ENCODE measurements at places on chromosomes 11 and 22.

DNA sequence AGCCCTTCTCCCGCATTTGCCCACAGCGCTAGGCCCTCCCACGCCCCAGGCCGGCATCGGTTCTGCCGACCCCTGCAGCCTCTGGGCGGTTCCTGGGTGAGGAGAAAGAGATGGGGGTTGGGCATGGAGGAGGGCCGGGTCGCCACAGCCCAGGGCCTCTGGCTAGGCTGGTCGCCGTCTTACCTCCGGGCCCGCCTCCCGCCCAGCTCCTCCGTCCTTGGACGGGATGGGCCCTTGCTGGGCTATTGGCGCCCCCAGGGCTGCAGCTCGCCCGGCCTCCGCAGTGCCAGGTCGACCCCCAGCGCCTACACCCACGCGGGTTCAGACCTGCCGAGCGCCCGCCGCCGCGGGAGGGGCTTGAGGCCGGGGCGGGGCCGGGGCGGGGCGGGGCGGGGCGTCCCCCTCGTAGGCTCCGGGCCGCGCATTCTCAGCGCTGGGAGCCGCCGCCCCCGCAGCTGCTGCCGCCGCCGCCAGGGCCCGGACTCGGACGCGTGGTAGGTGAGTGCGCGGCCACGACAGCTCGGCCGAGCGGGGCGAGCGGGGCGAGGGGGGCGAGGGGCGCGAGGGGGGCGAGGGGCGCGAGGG lies at the start of gene CD151:
TSS of gene CD151 (plus strand) at position 424 of the 585 bp plus-strand sequence. CDS start 3,118 bp downstream, outside the sequence.
- DNase-seq = no peak
- H3K4me1 ChIP-seq = peaks cover 47% of the 10 kb centered on the region
- peak within 1 kb of the TSS; percentile 80 for H3K4me3 ChIP-seq

DNA sequence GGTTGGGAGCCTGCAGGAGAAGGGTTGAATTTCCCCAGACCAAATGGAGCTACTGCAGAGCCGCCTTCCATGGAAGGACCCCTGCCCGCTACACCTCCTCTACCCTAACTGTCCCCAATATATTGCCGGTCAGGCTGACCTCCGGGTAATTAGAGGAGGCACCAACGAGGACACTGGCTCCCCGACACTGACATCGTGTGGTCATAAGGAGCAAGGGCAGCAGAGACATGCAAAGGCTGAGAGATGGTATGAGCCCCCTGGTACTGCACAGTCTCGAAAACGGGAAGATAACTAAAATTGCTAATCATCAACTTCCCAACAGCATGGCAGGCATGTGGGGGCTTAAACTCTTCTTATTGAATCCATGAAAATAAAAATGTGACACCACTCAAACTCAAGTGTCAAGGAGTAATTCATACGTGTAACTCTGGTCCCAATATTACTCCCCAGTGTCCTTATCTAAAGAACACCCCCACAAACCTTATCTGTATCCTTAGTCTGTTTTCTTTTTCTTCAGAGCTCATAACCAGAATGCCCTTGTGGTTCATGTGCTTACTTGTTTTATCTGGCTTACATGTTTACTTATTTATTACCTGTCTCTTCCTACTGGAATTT lies 4.4 kb downstream of the CAVIN3 start:
- H3K27ac ChIP-seq = no peak overlapping the region
- peak; percentile 23 for DNase-seq
- no peak overlapping the region for H3K4me3 ChIP-seq
- no peaks in the 10 kb centered on the region for H3K27me3 ChIP-seq
- H3K36me3 ChIP-seq = peaks cover 16% of the 10 kb centered on the region
- peaks cover 19% of the 10 kb centered on the region for H3K4me1 ChIP-seq

DNA sequence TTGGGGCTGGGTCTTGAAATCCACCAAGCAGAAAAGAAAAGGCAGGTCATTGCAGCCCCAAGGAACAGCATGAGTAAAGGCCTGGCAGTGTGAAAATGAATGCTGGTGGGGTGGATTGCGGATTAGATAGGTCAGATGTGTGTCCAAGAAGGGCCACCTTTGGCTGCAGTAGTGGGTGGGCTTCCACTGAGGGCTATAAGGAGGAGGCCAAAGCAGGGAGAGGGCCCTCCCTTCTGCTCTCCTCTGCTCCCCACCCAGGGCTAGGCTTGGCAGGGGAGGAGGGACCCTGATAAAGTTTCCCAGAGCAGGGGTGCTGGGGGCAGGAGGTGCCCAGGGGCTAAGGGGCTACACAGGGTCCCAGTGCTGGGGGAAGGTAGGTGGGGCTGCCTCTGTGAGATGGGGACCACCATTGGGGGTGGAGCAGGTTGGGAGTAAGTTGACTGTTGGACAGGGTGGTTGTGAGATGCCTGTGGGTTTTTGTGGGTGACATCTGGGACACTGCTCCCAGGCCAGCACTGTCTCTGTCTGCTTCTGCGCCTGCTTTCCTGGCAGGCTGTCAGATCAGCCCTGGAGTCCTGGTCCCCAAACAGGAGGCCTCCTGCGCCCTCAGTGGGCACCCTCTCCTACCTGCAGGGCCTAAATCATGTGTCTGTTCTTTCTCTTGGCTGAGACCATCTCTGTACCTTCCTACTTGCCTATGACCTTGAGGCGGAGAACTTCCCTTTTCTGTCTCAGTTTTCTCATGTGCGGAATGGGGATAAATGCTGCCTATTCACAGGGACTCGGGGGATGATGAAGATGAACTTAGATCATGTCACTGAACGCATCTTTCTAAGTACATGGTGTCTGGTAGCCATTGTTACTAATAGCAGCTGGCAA lies 1.9 kb downstream of the CAPN5 start:
- H3K4me3 ChIP-seq = no peak overlapping the region
- no peaks in the 10 kb centered on the region for H3K27me3 ChIP-seq
- H3K27ac ChIP-seq = no peak overlapping the region
- peaks cover 41% of the 10 kb centered on the region for H3K4me1 ChIP-seq
- H3K36me3 ChIP-seq = no peaks in the 10 kb centered on the region

DNA sequence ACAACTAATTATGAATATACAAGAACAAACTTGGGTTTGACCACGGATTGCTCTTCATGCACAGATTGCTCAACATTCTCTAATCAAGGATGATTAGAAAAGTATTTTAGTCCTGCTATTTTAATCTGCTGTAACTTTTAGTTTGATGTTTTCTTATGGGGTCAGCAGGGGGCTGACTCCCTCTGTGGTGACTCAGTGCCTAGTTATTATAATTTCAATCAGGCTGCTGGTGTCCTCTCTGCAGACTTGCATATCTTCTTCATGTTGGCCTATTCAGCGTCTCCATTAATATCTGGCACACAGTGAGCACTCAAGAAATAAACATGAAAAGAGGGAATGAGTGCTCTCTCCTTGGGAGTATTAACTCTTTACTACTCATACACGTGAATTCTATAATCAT lies 223.8 kb upstream of the DDI1 start:
- DNase-seq = no peak
- H3K4me1 ChIP-seq = no peaks in the 10 kb centered on the region
- no peak overlapping the region for H3K4me3 ChIP-seq
- no peaks in the 10 kb centered on the region for H3K27me3 ChIP-seq
- no peaks in the 10 kb centered on the region for H3K36me3 ChIP-seq

GRCh38 chr11:72584939-72585597 lies 89.2 kb downstream of the PDE2A start:
- no peak for DNase-seq
- H3K27ac ChIP-seq = no peak overlapping the region
- peaks cover 6% of the 10 kb centered on the region for H3K27me3 ChIP-seq
- H3K4me1 ChIP-seq = no peaks in the 10 kb centered on the region
- no peak overlapping the region for H3K4me3 ChIP-seq

GRCh38 chr11:1351278-1351937 lies 38.3 kb upstream of the BRSK2 start:
- DNase-seq = no peak
- no peaks in the 10 kb centered on the region for H3K36me3 ChIP-seq
- H3K4me3 ChIP-seq = no peak overlapping the region
- H3K27me3 ChIP-seq = no peaks in the 10 kb centered on the region

DNA sequence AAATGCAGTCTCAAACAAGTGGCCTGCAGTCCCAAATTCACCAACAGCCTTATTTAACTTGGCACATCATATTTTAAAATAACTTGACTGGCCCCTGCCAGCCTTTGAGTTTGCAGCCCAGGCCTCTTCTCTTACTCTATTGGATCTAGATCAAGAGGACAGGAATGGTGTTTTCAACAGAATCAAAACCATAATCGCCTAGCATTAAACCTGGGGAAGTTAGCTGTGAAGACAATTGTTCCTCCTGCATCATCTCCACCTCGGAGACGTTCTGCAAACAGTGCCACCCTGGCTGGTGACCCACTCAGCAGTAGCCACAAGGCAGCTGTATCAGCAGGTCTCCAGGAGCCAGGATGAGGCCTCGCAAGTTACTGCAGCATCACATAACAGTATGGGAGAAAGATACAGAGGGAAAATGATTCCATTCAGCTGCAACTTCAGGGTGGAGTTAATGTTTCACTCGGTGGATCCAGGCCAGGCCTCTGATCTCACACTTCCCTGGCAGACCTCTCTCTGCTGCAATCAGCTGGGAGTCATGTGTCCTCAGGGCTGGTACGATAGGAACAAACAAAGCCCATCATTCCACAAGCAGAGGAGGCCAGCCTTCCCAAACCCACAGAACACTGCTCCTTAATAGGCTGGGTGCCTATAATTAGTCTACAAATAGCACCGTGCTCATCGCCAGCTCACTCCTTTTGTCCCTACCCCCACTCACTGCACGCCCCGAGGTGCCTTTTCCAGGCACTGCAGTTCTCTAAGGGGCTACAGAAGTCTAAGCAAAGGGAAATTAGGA lies 18.6 kb upstream of the SCN2B start:
- H3K4me3 ChIP-seq = no peak overlapping the region
- no peak for DNase-seq
- H3K27me3 ChIP-seq = no peaks in the 10 kb centered on the region
- no peaks in the 10 kb centered on the region for H3K4me1 ChIP-seq

- no peak overlapping the region for H3K4me3 ChIP-seq
- no peak for DNase-seq
- H3K27me3 ChIP-seq = no peaks in the 10 kb centered on the region
- no peak overlapping the region for H3K27ac ChIP-seq
- no peaks in the 10 kb centered on the region for H3K4me1 ChIP-seq
- H3K36me3 ChIP-seq = no peaks in the 10 kb centered on the region
These were observed 242.0 kb downstream of the TENM4 start for GRCh38 chr11:79198898-79199250.

DNA sequence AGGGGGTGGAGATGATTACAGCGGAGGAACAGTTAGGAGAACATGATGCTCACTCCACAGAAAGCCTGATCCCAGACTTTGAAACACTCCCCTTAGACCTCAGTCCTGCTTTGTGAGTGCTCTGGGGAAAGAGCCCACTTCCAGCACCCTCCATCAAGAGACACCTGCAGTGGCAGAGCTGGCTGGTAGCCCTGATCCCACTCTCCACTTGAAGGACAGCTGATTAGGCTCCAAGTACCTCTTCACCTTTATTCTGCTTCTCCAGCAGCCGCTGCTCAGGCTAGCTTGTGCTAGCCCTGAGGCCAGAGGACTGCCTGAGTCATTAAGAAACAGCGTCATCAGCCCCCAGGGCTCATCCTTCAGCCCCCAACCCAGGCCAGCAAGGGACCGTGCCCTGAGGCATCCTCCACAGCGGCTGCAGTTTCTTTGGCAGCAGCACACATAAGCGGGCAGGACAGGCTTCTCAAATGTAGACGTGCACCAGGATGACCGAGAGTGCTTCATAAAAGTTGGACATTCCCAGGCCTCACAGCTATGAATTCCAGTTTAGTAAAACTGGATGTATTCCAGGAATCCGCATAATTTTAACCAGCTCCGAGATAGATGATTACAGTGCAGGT lies 146.0 kb upstream of the TBCEL start:
- H3K27me3 ChIP-seq = no peaks in the 10 kb centered on the region
- no peaks in the 10 kb centered on the region for H3K36me3 ChIP-seq
- no peak overlapping the region for H3K4me3 ChIP-seq
- H3K27ac ChIP-seq = no peak overlapping the region
- no peak for DNase-seq

DNA sequence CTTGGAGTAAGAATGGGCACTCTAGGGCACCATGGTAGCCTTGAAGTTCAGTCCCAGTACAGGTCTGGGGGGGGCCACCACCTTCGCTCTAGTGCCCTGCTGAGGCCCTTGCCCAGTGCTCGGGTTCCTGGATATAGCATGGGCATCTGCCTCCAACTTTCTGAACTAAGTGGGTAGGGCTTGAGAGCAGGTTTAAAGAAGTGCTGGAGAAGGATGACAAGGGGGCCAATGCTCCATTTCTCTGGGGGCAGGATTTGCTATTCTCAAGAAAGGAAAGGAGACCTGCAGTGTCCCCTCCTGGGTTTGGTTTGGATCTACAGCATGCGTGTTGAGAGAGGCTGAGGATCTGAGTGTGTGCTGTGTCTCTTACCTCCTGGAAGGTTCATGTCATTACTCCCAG lies 82.2 kb upstream of the SUSD2 start:
- H3K4me3 ChIP-seq = no peak overlapping the region
- H3K36me3 ChIP-seq = peaks cover 52% of the 10 kb centered on the region
- DNase-seq = no peak
- H3K27ac ChIP-seq = no peak overlapping the region
- H3K4me1 ChIP-seq = no peaks in the 10 kb centered on the region
- H3K27me3 ChIP-seq = no peaks in the 10 kb centered on the region
